ENCODE measurements at places on chromosomes 11 and 22.

GRCh38 chr11:77515483-77515882 is 41.6 kb upstream of the PAK1 start:
- no peak for DNase-seq

GRCh38 chr11:75388386-75389275 is 10.7 kb upstream of the RPS3 start:
- peak; percentile 60 for DNase-seq

- no peak for DNase-seq
Measured at GRCh38 chr11:126878913-126879482, 121.6 kb downstream of the KIRREL3 start.

DNA sequence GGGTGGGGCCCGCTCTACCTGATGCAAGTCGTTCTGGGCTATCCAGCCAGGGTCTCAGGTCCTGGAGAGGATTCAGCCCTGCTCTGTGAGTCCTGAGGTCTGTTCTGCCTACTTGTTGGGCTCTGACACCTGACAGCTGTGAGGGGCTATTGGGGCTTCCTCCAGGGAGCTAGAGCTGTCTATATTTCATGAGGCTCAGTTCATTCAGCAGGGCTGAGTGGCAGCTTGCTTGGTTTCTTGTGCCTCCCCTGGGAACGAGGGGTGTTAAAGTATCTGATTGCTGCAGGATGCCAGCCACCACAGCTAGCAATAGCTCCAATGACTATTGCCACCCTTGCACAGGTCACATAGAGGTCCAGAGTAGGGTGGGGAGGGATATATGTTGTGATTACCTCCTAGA is 26.7 kb downstream of the INSC start:
- no peak for DNase-seq

- DNase-seq: no peak
Measured at GRCh38 chr22:36376265-36376664, 11.5 kb downstream of the MYH9 start.

GRCh38 chr11:119373921-119374631 is 7.4 kb downstream of the USP2 start:
- peak; percentile 28 for DNase-seq

DNA sequence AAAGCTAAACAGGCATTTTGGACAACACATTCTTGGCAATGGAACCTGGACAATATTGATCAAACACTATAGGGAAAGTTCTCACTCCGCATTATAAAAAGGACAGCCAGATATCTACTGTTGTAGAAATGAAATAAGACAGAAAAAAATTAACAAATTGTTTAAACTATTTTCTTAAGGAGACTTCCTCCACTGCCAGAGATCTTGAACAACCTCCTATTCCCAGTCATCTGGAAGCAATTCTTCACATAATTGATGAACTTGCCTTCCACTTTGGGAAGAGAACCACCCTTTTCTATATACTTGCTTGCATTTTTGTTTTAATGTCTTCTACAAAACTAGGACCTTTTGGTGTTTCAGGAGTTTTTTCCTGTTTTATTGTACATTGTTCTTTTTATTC is 216.1 kb downstream of the CASP12 start:
- no peak for DNase-seq

DNA sequence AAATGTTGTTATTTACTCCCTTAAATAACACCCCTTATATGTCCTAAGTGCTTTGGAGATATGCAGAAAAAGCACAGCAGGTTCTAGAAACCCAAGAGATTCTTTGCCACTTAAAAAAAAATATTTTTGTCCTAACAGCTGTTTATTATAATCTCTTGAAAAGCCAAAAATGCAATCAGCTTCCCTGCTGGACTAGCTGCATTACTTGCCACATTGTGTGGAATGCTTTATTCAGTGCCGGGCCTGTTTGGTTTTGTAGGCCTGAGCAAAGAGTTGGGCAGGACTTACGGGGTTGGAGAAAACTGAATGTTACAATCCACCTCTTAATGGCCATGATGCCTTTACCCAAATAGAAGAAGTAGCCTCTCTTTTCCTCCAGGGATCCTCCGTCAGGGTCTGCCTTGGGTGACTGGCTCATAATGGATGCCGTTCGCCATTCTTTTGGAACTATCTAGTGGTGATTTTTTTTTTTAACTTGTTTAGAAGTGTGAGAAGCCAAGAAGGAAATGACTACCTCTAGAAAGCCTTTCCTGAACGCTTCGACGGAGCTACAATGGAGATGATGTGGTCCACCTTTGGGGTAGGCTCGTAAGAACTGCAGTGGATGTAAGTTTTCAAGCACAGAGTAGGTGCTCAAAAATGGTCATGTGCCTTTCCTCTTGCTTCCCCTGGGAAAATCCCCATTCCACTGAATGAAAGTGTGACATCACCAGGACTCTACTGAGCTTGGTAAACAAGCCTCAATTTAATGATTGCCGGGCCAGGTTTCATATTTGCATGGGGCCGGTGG is 241.3 kb upstream of the NCAM1 start:
- no peak for DNase-seq

GRCh38 chr22:39690881-39691605 is 120.5 kb downstream of the CACNA1I start:
- no peak for DNase-seq

Measured in astrocyte of the cerebellum (primary cell).